Choroid plexus epithelial cell (primary cell): ENCODE measurements at places on chromosomes 11 and 22.

DNA sequence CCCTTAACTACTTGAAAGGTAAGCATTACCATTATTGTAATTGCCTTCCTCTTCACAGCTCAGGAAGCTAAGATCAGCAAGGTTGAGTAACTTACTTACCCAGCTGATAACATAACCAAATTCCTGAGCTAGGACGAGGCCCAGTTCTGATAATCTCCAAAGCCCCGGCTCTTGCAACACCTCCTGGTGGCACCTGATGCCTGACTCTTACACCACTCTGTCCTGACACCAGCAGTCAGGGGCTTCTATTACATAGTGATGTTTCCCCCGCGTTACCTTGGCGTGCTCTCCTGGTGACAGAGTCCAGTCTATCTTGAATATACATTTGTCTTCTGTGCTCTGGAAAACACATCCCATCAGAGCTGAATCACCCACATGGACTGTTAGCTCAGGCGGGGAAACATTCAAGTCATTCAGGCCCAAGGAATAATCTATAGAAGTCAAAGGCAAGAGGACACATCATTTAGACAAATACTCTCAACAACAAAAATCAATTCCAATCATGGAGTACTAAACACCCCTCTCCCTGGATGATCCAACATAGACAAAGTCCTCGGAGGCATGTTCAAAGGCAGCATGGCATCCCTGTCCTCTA, 12.6 kb downstream of the JAML start:
- no peak for DNase-seq

DNA sequence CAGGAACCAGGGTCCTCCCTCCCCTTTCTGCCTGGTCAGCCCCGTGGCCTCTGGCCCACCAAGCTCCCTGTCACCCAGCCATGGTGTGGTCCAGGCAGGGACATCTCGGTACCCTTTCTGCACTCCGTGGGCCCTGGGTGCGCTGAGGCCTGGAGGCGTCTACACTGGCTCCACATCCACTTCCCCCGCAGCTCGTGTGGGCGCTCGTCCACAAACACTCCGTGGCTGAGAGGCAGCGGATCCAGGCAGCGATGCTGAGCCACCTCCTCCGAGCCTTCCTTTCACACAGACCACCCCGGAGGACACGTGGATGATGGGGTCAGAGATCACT, 16.1 kb downstream of the RNH1 start:
- no peak for DNase-seq

DNA sequence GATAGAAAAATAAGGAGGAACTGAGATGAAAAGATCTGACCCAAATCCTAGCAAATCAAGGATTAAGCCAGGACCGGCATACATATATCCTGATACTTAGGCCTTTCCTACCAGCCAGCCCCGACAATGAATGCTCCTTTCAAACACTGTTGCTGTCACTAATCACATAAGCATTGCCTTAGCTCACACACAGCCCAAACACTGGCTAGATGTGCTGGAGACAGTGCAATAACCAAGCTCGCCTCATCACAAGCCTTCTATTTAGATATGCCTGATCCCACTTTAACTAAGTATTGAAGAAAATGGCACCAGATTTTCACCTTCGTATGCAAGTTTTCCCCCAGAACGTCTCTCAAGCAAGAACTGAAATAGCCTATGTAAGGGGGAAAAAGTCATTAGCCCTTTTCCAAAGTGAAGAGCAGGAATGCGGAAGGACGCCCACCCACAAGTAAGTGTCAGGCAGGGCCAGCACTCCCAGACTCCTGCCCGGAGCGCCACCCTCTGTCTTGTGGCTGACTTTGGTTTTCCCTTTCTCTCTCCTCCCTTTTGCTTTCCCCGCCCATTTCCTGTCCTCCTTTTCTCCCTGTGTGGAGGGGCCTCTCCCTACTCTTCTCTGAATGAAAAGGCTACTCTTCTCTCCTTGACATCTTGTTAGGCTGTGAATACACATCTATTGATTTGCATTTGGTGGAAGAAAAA, 8.9 kb upstream of the OPCML start:
- no peak for DNase-seq

DNA sequence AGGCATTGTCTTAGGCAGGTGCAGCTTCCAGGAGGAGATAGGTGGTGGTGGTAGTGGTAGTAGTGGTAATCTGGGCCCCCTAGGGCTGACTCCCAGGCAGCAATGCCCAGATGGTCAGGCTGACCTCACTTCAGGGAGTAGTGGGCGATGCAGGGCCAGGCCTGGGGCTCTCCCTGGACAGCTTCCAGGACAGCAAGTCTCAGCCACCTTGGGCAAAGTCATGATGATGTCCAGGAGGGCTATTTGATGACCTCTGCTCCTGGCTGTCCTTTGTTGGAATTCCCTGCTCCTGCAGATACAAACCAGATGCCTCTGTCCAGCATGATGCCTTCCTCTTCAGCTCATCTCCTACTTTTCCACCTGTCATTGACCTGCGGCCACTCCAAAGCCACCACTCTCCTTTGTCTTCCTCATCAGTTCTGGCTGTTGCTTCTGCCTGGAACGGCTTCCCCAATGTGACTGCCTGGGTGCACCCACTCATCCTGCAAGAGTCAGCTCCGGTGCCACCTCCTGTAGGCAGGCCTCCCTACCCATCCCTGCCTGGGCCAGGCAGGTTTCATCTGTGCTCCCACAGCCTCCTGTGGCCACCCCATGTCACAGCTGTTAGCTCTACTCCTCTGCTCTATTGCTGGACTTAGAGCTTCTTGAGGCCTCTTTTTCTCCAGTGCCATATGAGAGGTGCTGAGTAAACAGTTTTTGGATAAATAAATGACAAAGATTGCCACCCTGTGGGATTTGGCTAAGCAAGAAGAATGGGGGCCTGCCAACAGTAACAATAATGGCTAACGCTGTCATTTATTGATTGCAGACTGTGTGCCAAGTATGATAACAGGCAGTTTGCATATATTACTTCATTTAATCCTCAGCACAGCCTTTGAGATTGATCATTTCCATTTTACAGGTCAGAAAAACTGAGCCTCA, 172.9 kb upstream of the NECTIN1 start:
- no peak for DNase-seq

DNA sequence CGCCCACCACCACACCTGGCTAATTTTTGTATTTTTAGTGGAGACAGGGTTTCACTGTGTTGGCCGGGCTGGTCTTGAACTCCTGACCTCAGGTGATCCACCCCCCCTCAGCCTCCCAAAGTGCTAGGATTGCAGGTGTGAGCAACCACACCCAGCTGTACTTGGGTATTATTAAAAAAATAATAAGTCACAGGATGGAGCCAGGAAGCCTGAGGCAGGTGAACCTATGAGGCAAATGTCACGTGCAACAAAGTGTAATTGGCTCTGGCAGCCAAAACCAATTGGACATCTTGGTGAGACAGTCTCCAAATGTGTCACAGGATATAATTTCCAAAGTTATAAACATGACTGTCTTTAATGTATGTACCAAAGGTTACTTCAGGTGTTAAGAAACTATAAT, 24.0 kb upstream of the MALAT1 start:
- no peak for DNase-seq

GRCh38 chr22:21599053-21599893, 30.5 kb downstream of the YDJC start:
- DNase-seq = no peak

GRCh38 chr11:22807855-22808570, 21.6 kb downstream of the SVIP start:
- peak; percentile 44 for DNase-seq

DNA sequence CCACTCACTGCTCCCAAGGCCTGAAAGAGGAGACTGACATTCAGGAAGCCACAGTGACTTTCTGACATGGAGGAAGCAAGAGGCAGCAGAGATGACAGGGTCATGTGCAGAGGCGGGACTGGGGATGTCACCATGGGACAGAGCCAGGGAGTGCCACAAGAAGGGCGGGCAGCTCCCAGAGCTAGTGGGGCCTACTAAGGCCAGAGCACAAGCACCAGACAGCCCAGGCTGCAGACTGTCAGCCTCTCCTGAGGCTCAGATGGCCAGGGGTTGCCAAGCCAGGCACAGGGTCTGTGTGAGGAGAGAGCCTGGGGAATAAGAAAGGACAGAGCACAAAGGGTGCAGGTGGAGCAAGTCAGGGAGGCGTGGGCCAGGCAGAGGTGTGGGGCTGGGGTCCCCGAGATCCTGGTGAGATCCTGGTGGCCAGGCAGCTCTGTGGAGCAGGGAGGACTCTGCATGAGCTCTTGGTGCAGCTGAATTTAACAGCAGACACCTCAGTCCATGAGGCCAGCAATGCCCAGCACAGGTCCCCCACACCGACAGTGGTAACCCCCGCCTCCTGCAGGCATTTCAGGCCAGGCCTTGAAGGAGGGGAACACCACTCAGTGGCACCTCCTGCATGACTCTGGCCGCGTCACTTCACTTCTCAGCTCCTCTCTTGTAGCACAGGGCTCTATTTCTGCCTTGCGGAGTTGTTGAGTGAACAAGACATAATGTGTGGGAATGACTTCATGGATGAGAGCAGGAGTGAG, 52.3 kb downstream of the SGSM3 start:
- no peak for DNase-seq

GRCh38 chr22:38694049-38694448, 6.7 kb downstream of the JOSD1 start:
- no peak for DNase-seq

DNA sequence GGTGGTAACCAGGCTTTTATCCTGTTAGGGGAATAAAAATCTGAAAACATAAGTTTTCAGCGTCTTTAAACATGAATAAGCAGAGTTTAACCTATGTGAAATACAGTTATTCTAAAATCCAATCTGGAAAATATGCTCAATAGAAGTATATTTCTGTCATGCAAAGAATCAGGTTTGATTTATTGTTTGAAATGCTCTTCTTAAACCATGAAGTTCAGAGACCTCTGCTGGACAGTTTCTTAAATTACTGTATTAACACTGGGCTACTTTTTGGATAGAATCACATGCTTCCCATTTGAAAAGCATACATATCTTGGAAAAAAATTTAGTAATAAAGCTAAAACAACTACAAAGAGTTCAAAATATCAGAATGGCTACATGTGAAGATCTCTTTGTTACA, 25.4 kb downstream of the APIP start:
- DNase-seq = peak; percentile 78

- DNase-seq = no peak
Measured at GRCh38 chr22:47166446-47167016, 404.1 kb downstream of the TBC1D22A start.

GRCh38 chr11:102546427-102546826, 15.9 kb upstream of the MMP7 start:
- DNase-seq = peak; percentile 17

GRCh38 chr11:62921573-62922188, 518 bp upstream of the CHRM1 start:
- DNase-seq = no peak

DNA sequence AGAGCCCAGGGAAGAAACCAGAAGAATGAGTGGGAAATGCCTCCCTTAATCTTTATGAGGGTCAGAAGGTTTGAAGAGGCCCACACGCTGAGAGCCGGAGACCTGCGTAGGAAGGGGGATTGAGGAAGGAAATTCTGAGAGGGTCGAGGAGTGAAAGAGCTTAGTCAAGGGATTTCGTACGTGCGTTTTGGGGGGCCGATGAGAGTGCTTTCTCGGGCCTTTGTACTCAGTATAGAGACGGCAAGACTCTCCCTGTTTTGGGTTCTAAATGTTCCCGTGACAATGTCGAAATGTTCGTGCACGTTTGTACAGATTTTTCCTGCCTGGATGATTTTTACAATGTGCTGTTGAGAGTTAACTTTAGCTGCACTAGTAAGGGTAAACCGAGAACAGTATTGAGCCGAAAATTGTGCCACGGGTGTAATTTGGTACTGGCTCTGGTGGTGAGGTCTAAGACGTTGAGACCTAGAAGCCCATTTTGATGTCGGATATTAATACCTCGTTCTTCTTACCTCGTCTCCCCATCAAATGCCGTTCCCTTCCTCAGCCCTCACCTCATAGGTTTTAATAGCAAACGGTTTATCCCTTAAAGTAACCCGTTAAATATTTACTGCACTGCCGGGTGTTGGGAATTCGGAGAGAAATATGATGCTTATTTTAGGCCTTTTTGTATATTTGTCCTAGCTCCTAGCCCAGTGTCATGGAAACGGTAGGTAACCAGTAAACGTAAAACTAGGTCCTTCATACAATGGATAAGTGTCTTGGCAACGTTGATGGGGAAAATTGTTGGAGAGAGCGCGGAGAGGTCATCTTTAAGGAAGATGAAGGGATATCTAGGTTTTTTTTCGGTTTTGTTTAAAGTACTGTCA, 734 bp downstream of the C11orf58 start:
- peak; percentile 38 for DNase-seq

DNA sequence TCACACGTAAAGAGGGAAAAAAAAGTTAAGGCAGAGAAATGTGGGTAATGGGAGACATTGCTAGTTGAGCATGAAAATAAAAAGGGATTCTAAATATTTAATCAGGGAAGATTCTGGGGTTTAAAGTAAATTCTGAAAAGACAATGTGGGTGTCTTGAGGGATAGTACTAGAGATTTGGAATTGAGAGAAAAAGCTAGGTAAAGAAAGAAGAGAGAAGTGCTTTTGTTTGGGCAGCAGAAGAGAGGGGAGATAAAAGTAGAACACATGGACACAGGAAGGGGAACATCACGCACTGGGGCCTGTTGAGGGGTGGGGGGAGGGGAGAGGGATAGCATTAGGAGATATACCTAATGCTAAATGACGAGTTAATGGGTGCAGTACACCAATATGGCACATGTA, 3.5 kb upstream of the YPEL4 start:
- DNase-seq = no peak

DNA sequence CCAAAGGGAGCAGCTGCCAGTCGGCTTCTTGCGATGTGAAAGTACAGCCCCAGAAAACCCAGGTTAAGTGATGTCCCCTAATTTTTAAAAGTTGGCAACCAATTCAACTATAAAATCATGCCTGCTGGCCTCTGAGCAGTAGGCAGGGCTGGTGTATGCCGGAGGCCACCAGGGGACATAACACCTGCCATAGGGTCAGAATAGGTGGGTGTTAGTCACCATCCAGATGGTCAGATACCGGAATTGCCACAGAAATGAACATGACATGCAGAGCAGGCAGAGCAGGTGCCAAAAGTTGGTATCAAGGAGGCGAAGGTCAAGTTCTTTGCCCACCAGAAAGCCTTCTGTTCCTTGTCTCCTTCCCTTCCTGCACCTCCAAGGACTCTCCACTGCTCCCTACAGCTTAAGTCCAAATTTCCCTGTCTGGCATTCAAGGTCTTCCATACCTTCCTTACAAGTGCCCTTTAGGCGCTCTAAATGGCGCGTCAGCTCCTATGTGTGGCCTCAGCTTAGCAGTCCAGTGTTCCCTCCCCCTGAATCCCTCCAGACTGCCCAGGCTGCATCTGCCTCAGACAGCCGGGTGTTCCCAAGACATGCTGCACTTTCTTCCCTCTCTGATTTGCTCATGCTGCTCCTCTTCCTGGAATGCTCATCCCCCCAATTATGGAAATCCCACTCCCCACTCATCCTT, 45.1 kb downstream of the PTPRJ start:
- no peak for DNase-seq

DNA sequence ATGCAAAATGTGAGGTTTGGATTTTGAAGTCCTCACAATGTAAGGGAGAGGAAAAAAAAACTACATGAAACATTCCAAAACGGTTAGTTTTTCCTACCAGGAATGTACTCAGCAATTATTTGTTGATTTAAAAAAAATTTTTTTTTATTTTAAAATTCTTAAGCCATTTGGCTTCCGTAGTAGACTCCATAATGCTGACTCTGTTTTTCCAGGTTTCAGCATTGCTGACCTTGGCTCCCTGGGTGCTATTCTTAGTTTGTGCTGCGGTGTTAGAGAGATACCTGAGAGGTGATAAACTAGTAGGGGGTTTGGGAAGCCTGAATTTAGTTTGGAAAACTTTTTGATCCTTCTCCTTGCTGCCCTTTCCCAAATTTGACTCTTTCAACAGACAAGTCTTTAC, 10.6 kb downstream of the STT3A start:
- DNase-seq = peak; percentile 43

- DNase-seq = peak; percentile 48
Measured at GRCh38 chr11:128294671-128295050, 292.7 kb downstream of the ETS1 start.

GRCh38 chr22:43222262-43222661, 35.3 kb upstream of the TTLL12 start:
- no peak for DNase-seq
